Naive thymus-derived CD8-positive, alpha-beta T cell (primary cell): ENCODE measurements at places on chromosomes 12 and 14.

DNA sequence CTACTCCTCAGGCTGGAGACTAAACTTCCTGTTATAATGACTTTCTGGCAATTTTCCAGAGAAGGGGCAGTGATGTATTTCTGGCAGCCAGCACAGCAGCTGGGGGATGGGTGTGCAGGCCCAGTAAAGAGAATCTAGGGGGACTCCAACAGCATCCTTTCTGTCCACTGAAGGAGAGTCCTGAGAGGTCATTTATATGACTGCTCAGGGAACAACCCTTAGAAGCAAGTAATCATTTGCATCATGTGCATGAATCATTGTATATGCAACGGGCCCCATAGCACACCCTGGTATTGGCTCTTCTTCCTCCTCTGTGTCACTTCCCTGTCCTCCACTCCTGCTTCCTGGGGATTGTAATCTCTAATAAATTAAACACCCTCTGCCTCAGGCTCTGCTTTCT, 493.8 kb downstream of the RPS29 start:
- no peak for DNase-seq

GRCh38 chr14:24379907-24380730, 12.1 kb downstream of the NFATC4 start:
- DNase-seq, result no peak

DNA sequence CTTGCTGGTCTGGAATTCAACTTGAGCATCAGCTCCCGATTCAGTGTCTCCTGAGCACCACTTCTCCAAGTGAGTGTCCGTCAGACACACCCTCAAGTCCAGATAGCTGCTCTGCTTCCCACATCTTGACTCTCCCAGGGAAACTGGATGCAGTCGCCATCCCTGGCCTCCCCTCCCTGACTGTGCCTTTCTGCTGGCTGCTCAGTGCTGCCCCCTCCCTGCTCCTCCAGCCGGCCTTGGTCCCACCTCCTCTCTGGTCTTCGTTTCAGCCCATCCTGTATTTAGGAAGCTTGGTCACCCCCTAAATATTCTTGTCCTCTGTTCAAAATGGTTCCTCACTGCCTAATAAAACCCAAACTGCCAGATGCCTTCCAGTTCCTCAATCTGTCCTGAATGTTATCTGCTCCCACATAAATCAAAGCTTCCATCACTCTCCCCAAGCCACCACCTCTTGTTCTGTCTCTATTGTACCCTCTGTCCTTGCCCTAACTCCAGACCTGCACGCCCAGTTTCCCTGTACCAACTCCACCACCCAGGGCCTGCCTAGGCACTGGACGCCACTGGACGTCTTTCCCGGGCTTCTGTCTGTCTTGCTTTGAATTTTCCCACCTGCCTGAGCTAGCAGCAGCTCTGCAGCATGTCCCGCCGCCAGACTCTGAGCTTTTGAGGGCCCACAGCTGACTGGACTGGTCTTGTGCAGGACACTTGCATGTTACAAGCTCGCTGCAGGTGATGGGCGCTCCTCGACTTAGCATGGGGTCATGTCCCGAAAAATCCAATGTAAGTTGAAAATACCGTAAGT, 33.8 kb downstream of the CCDC92 start:
- DNase-seq, result no peak

GRCh38 chr12:5587711-5588121, 155.8 kb downstream of the NTF3 start:
- DNase-seq, result no peak
